Large intestine (tissue), 12 donors: ENCODE measurements at places on chromosomes 5 and 9. TPM values are rescaled to one million over a fixed set of nuclear protein-coding genes. Genes with fewer than 3 reads are reported as not detected.

The GTF2H2 gene
- polyA plus RNA-seq: 39.9 TPM

The PCDHAC2 gene
- 2.4 TPM for polyA plus RNA-seq

The SPZ1 gene
- polyA plus RNA-seq: not detected

The UQCRQ gene
- polyA plus RNA-seq: 258 TPM

The C9 gene
- 0.04 TPM for polyA plus RNA-seq

The PCDHGC3 gene
- polyA plus RNA-seq: 30.4 TPM

The FSTL4 gene
- polyA plus RNA-seq: 1.4 TPM

The ARID3C gene
- 0.12 TPM for polyA plus RNA-seq

The SEMA6A gene
- polyA plus RNA-seq: 55.9 TPM

The TLX3 gene
- not detected for polyA plus RNA-seq

The PLPP7 gene
- polyA plus RNA-seq: 1.1 TPM

The FRMD3 gene
- polyA plus RNA-seq: 4.4 TPM

The GDA gene
- 97.2 TPM for polyA plus RNA-seq

The MTAP gene
- 25.1 TPM for polyA plus RNA-seq
